ENCODE measurements at places on chromosomes 7 and 10.

GRCh38 chr10:43728425-43728824 lies 79.7 kb upstream of the ZNF32 start:
- no peak for DNase-seq

- no peak for DNase-seq
Measured at GRCh38 chr10:117000580-117000979, 4.4 kb downstream of the SHTN1 start.

DNA sequence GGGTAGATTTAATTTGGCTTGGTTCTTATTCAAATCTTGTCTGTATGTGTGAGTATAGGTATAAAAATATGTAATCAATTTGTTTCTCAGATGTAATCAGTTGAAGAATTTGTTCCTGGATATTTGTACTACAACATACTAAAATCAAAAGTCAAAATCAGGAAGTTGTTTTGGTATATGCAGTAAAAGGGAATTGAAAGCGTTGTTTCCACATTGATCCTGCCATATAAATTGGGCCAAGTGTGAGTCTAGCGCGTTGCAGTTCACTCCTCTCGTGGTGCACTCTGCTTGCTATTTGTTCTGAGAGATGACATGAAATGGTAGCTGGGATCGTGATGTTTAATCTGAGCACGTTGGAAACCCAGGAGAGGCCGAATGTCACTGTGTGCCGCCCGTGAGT lies 55.9 kb downstream of the SHH start:
- DNase-seq: no peak

DNA sequence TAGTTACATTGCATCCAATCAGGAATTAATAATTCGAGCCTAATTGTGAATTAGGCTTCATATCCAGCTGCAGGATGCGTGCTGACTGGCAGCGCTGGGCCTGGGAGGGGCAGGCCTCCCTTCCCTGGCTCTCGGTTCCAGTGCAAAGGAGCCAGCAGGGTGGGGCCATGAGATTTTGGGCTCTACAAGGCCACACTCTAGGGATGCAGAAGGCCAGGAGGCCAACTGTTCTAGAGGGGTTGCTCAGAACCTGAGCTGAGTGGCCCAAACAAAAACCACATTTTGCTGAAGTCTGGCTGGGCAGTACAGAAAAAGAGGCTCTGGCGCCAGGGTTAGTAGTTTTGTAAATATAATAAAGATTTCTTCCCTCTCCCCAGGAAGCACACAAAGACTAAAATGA lies 72.3 kb downstream of the CLEC2L start:
- no peak for DNase-seq

GRCh38 chr7:44060948-44061644 lies 4.3 kb downstream of the PGAM2 start:
- peak; percentile 53 for DNase-seq

GRCh38 chr7:28705350-28705749 lies 252.8 kb downstream of the TRIL start:
- DNase-seq: no peak

DNA sequence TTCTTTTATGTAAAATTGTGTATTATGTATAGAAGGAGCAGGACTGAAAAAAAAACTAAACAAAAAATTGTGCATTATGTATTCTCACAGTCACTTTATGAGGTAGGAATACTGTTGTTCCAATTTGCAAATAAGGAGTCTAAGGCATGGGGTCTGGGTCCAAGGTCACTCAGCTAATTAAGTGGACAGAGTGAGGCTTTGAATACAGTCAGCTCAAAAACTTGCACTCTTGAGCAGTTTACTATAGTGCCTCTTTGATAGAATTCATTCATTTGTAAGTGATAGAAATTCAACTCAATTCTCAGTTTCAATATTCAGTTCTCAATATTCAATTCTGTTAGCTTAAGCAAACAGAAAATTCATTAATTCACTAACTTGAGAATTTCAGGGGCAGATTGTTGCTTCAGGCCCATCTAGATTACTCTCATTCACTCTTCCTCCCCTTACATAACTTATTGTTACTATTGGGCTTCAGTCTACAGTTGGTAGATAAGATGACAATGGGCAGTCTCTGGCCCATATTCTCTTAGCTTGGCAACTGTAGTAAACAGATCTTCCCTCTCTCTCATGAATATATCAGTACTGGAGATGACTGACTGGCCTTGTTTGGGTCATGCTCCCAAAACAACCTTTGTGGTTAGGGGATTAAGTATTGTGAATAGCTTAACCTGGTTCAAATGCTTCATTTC lies 86.6 kb downstream of the BTAF1 start:
- no peak for DNase-seq

DNA sequence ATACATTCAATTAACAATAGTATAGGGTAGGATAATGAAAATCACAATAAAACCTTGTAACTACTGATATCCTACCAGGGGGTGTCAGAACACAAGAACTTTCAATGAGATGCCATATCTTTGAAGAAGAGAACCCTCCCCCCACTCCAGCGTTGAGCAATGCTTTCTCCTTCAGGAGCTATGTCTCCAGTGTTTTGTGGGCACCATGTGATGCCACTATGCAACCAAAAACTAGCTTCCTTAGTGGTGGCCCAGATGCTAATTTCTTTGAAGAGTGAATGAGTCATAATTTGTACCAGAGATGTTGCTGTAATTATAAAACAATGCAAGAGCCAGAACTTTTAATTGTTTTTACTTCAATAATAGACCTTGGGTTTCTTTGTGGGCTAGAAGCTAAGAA lies 76.0 kb upstream of the ADO start:
- no peak for DNase-seq

- DNase-seq: no peak
Measured at GRCh38 chr10:75001715-75002350, 109.6 kb upstream of the SAMD8 start.

DNA sequence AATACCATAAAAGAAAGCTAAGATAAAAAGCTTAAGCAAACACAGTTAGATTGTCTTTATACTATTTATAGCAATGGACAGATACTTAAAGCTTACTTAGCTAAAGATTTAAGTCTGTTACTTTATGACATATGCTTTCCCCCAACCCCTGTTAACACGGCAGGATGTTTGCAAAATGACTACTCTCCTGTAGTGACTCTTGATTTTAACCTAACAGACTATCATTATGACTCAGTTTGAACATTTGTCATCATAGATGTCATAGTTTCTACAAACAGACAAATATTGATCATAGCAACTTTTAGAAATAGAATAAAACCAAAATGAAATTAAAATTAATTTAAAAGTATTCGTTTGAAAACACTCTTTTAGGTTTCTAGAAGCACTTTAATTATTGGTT lies 7.8 kb upstream of the COMMD3 start:
- no peak for DNase-seq

DNA sequence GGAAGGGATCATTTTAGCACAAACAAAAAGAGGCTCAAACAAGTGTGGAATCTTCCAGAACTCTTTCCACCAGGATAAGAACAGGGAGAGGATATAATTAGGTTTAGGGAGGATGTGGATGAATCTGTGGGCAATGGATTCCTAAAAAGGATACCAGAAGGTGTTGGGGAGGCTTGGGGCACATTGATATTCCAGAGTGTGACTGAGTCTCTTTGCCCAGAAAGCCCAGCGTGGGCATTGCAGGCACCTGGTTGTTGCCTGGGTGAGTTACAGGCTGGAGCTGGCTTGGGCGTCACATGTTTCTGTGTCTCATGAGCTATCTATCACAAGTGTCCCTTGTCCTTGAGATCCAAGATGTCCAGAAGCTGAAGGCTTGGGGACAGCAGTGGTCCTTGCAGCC lies 3.3 kb downstream of the COL26A1 start:
- no peak for DNase-seq

- DNase-seq: peak; percentile 70
Measured at GRCh38 chr7:10889266-10889898, 84.3 kb upstream of the PHF14 start.

Data from activated effector memory CD4-positive, alpha-beta T cell treated with anti-CD3 and anti-CD28 coated beads, Interleukin-2, amount 50 U/mL, for 16 hours (primary cell).